T-helper 1 cell (primary cell): ENCODE measurements at places on chromosomes 6 and 20.

DNA sequence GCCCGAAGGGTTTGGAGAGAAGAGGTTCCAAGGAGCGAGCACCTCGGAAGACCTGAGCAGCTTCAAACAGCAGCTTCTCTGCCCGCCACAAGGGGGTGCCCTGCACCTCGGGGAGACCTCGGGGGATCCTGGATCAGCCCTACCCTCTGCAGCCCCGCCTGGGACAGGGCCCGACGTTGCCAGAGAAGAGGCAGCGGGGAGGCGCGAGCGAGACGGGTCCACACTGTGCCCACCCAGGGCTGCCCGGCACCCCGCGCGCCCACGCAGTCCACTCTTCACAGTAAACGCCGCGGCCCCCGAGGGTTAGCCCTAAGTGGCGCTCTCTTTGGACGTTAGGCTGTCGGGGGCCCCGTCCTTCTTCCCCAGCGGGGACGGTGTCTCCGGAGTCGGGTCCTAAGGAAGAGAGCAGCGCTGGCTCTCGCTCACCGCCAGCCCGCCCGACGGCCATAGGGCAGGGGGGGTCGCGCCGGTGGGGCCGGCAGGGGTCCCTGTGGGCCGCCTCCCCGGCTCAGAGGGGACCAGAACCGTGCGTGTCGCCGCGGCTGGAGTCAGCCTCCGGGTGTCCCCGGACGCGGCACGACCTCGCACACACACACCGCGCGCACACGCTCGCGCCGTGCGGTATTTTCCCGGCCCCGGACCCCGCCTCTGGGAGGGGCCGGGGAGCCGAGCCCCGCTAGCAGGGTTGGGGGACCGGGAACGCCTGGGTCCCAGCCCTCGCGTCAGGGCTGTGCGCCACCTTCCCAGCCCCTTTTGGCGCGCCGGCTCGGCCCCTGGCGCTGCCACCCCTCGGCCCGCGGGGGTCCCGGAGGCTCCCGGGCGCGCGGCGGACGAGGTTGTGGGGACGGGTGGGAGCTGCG, 929 bp downstream of the CDH22 start:
- peak; percentile 55 for DNase-seq

GRCh38 chr6:139448051-139448649, 73.7 kb upstream of the CITED2 start:
- DNase-seq = no peak

- no peak for DNase-seq
Measured at GRCh38 chr6:13832778-13833177, 18.4 kb upstream of the MCUR1 start.

- DNase-seq = no peak
Measured at GRCh38 chr6:116012471-116012949, 48.2 kb downstream of the FRK start.

DNA sequence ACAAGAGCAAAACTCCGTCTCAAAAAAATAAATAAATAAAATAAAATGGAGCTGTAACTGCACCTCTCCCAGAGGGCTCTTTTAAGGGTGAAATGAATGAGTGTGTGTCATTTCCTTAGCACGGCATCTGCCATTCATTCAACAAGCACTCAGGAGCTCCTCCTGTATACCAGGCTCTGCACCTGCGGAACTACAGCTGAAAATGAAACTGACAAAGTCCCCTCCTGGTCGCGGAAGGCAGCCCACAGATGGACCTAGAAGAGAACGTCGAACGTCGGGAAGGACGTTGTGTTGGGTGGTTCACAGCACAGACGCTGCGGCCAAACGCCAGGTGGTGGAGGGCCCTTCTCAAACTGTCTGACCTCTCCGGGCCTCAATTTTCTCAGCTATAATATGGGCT, 256.4 kb downstream of the TFAP2C start:
- DNase-seq = no peak

- DNase-seq = no peak
Measured at GRCh38 chr6:28758046-28758817, 165.6 kb downstream of the TRIM27 start.

- no peak for DNase-seq
Measured at GRCh38 chr6:120262354-120262753, 912.8 kb upstream of the MAN1A1 start.

DNA sequence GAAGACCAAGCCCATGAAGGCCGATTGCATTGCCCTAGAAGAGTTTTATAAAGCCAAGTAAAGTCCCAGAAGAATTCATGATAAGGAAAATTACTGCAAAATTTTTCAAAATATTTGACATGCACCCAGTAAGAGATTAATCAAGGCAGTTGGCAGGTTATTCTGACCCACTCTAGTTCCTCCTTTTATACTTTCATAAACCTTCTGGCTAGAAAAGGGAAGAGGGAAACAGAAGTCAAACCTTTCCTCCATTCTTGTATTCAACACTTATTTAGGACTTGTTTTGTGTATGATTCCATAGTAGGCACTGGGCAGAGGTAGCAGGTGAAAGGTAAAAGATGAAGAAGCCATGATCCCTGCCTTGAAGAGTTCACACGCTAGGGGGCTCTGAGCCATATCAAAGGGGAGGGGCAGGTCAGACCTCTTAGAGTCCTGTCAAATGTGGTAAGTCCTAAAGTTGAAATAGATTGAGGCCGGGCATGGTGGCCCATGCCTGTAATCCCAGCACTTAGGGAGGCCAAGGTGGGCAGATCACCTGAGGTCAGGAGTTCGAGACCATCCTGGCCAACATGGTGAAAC, 85.4 kb downstream of the NDUFAF5 start:
- DNase-seq = no peak

GRCh38 chr20:11143481-11143880, 469.7 kb upstream of the JAG1 start:
- DNase-seq = no peak

DNA sequence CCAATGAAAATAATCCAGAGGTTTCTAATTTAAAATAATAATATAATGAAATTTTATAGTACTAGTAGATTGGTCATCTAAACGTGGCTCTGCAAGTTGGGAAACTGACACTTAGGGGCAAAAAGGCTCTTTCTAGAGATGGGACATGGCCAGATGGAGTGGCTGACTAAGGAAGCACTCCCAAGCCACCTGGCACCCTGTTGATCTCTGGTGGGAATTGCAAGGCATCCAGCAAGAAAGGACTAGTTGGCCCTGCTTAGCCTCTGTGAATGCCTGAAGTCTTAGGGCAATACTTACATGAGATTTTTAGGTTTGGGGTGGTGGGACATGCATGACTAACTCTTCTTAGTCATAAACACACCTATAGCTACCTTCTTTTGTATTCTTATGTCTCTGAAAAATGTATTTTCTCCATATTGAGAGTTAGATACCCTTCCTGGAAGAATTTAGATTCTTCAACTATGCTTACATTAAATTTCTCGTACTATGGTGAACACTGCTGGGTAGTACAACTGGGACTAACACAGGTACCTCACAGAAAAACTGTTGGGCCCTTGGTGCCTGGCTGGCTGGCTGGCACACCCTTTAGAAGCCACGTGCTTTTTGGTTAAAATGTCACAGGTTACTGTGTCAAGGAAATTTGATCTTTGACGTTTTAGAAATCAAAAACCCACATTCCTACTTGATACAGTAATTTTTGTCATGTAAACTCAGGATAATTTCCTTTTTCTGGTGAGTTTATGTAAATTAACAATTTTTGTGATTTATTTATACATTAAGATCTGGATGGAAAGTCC, 25.0 kb upstream of the SH3BGRL2 start:
- no peak for DNase-seq

- peak; percentile 27 for DNase-seq
Measured at GRCh38 chr6:129730477-129731165, 20.6 kb upstream of the ARHGAP18 start.

DNA sequence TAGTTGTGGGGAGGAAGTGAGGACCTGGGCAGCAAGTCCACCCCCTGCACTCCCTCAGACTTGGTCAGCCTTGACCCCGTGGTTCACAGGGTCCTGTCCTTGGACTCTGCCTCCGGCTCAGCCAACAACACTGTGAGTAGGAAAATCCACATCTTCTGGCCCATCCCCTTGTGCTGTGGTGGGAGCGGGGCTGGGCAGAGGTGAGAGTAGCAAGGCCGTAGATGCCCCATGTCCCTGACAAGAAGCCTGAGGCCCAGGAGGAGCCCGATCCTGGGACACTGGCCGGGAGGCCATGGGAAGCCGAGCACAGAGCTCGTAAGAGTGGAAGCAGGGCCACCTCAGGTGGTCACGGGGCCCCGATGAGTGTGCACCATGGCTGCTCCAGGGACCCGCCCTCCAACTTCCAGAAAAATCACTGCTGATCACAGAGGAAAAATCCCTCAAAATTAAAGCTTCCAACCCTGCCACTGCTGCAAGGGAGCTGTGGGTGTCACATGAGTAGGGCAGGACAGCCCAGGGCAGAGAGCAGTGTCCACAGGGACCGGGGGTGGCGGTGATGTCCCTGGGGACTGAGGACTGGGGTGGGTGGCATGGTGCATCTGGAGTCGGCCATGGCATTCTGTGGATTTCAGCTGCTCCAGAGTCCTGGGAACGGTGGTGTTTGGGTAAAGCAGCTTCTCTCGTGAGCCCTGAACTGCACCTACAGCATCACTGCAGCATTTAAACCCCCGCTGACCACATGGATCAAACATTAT, 189.4 kb downstream of the DLL1 start:
- no peak for DNase-seq

DNA sequence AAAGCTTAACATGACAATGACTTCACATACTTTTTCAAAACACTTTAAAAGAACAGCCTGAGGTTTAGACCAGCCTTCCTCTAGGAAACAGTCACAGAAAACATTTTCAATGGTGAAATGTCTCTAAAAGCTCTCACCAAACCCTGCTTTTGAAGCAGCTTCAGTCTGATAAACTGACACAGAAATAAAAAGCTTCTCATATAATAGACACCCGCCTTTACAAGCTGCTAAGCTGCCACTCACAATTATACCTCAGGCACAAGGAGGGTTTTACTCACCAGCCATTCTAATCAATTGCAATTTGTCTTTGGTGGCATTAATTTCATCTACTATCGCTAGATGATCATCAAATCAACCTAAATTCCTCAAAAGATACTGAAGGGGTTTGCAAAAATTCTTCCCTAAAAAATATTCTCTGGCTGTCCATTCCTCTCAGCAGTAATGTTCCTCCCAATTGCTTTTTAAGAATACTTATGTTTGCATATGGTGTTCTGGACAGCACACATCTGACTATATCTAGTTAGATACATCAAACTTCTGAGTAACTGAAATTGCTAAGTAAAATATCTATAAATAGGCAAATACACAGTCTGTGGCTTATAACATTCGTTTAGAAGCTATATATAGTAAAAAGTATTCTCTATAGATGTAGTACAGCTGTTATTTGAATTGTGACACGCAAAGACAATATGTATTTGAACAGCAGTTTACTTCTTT, 29.4 kb downstream of the KIF13A start:
- no peak for DNase-seq
